ENCODE measurements at places on chromosomes 13 and 19.

GRCh38 chr19:35124098-35125060, 8.8 kb downstream of the FXYD3 start:
- DNase-seq, result peak; percentile 90

GRCh38 chr13:26221399-26221720, 754 bp downstream of the RNF6 start:
- no peak for DNase-seq

DNA sequence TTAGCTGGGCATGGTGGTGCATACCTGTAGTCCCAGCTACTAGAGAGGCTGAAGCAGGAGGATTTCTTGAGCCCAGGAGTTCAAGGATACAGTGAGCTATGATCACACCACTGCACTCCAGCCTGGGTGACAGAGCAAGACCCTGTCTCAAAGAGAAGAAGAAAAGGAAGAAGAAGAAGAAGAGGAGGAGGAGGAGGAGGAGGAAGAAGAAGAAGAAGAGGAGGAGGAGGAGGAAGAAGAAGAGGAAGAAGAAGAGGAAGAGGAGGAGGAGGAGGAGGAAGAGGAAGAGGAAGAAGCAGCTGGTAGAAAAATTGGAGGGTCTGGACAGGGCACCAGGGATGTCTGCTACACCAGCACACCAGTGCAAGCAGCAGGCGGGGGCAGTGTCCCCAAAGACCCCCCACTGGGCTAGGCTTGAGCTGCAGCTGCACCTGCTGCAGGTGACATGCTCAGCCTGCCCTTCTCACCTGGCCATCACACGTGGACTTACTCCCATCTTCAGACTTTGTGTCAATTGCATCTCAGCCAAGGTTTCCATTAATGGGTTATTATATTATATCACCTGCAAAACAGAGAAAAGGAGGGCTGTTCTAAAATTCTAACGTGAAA, 180.9 kb upstream of the ZNF507 start:
- no peak for DNase-seq

- no peak for DNase-seq
Measured at GRCh38 chr19:11069561-11069960, 19.7 kb upstream of the LDLR start.

DNA sequence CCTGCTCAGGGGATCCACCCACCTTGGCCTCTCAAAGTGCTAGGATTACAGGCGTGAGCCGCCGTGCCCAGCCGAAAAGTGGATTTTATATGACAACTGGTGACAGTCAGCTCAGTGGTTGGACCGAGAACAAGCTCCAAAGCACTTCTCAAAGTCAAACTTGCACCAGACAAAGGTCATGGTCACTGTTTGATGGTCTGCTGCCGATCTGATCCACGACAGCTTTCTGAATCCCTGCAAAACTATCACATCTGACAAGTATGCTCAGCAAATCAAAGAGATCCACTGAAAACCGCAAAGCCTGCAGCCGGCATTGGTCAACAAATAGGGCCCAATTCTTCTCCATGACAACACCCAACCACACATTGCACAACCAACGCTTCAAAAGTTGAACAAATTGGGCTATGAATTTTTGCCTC, 21.6 kb upstream of the NAA16 start:
- DNase-seq, result no peak

DNA sequence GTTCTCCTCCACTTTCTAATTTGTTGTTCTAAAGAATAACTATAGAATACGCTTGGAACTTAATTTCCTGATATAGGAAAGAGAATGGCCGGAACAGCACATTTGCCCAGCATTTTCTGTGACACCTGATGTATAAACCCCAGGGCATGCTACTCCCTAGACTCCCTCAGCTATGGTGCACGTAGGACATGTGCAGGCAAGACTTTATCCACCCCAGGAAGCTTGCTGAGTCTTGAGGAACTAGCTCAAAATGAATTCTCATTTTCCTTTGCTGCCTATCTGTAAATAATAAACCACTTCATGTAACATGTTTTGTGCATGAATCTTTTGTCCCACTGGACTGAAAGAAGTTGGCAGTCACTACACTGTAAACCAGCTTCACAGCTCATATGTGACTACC, 535.8 kb upstream of the SLITRK1 start:
- no peak for DNase-seq
